ENCODE measurements at places on chromosomes 7 and 10.

DNA sequence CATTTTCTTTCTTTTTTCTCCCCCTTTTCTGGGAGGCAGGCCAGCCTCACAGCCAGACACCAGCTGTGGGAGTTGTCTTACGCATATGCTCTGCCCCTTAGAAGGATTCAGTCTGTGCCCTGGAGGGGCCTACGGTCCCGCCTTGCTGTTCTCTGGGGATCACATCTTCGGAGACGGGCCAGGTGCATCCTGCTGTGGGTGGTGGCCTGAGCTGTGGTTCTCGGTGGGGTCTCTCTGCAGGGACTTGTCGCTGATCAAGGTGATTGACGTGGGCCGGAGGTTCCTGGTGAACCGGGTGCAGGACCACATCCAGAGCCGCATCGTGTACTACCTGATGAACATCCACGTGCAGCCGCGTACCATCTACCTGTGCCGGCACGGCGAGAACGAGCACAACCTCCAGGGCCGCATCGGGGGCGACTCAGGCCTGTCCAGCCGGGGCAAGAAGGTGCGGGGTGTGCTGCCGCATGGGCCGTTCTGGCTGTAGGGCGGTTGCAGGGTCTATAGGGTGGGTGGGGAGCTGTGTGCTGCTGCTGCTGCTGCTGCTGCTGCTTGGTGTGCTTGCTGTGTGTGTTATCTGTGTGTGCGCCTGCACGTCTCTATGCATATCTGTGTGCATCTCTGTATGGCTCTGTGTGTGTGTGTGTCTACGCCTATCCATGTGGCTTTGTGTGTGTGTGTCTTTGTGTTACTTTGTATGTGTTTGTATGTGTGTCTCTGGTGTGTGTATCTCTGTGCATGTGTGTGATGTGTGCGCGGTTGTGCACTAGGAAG, 17.9 kb downstream of the PFKFB3 start:
- no peak for DNase-seq

DNA sequence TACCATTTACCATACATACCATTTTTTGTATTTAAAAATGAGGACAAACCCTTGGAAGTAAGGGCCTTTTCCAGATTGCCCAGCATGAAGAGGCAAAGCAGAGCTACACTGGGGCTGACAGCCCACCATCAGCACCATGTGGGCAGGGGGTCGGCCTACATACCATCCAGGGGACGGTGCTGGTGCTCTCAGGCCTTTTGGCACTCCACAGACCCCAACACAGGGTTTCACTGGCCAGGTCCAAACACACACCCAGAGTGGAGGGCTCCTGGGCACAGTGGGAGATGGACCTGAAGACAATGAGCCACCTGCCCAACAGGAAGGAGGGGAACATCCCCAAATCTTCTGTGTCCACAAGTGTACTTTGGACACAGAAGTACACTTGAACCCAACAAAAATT, 69.2 kb upstream of the CAMK2B start:
- DNase-seq, result no peak

DNA sequence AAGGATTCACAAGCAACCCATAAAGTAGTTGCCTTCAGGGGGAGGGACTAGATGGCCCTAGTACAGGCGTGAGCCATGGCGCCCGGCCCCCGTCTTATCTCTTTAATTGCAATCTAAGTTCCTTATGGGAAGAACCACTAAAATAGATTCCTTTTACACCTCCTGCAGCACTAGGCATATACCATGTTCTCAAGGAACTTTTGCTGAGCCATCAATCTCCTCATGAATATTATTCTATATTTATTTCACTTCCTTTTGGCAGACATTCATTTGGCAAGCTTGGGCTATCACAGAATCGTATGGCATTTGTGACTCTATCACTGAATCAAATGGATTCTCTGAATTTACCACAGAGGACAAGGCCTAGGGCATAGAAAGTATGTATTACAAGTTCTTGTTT, 14.8 kb upstream of the DNAJC12 start:
- no peak for DNase-seq

GRCh38 chr10:114647545-114648138, 10.4 kb downstream of the ABLIM1 start:
- no peak for DNase-seq

DNA sequence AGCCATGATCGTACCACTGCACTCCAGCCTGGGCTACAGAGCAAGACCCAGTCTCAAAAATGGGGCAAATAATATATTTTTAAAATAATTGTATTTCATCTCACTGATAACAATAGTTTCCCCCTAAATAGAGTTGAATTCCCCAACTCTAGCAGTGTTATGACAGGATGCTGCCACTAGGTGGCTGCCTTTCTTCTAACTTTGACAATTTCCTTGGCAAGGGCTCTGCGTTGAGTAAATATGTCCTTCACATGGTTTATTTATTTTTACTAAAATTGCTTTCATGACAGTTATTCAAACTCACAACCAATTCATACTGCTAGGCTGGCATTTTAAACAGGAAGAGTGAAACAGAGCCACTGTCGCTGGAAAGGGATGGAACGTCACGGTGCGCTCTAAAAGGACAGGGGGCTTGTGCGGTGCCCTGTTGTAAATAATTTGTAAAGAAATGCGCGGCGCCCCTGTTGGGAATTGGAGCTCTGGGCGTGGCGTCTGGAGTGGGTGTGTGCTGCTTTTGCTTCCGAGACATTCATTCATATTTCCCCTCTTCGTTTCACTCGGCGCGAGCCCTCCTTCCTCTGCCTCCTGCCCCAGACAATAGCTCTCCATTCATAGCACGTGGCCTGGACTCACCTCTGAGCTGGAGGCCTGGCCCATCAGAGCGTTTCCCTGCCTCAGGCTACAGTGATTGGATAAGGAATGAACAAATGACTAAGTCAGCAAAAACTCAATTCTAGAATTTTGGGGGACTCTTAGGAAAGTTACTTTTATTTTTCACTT, 20.5 kb upstream of the PITRM1 start:
- no peak for DNase-seq

GRCh38 chr10:81101062-81101461, 563.4 kb downstream of the SH2D4B start:
- no peak for DNase-seq

DNA sequence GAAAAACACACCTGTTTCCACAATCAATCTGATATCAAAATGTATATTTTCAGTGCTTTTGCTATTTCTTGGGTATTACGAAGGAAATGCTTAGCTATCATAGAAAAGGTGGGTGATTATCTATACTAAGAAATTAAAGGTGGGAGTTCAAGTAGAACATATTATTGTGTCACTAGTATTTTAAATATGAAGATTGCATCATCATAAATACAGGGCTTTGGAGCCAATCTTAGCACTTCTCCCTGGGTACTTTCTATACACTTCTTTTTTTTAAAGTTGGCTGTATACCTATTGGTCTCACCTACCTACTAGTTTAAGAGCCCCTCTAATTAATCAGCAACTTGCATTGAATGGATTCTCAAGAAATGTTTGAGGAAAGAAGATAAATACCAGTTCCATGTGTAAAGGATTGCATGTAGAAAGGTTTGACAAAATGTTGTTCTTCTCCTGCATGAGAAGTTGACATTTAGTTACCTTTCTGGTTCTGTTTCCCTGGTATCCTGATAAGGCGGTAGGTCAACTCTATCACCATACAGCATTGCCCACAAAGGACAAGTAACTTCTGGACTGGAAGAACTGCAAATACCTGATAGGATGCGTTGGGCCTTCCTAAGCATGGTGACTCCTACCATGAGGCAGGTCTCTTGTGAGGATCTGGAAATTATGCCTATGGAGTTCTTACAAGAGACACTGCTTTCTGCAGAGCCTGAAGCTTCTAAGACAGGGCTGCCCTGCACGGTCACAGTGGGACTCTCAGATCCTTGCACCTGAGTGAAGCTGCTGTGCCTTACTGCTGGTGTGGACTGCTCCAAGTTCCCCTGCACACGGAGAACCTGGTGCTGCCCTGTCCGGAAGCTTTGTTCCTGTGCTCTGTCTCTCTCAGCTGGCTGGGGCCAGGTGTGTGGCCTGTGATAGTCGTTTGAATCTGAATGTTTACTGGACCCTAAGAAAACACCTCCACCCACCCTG, 32.1 kb upstream of the PDSS1 start:
- DNase-seq, result no peak

- no peak for DNase-seq
Measured at GRCh38 chr7:133830081-133830480, 297.1 kb upstream of the LRGUK start.

DNA sequence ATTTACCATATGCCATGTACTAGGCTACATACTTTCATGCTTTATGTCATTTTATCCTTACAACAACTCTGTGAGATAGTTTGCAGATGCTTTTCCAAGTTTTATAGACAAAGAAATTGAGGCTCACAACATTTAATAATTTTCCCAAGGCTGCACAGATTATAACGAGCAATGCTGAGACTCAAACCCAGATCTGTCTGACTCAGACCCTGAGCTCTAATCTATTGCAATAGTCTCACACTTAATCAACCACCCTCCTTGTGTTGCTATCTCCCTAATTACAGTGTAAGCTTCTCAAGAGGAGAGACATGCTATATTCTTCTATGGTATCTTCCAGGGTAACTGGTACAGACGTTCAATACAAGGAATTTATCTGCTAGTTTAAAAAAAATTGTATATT, 247.6 kb downstream of the WDR11 start:
- no peak for DNase-seq

- DNase-seq, result no peak
Measured at GRCh38 chr7:106023369-106024322, 60.6 kb downstream of the CDHR3 start.

GRCh38 chr10:76555067-76555670, 1082.4 kb downstream of the KCNMA1 start:
- DNase-seq, result no peak

- DNase-seq, result no peak
Measured at GRCh38 chr10:28400681-28401080, 97.8 kb upstream of the MPP7 start.

GRCh38 chr7:103573479-103574058, 127.6 kb upstream of the SLC26A5 start:
- DNase-seq, result no peak

GRCh38 chr10:128047991-128048818, 78.0 kb downstream of the MKI67 start:
- DNase-seq, result no peak

DNA sequence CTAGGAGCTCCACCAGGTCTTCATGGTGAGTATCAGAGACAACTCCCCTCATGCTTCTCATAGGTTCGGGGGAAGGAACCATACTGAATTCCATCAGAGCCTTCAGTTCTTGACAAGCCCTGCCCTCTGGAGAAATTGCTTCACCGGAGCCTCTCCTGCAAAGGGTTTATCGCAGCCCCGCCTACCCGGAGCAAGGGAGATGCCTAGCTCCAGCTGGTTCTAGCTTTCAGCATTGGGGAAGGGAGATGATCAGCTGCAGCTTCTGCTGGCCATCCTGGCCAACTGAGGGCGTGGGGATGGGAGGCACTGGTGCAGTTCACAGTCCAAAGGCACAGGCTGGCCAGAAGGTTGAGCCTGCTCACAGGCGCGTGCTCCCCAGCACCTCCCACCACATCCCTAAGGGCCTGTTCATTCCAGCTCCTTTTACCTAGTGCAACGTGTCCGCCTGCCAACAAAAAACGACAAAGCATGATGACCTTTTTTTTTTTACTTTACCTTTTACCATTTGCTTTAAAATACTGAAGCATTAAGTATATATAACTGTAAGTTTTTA, 31.2 kb downstream of the LANCL2 start:
- DNase-seq, result no peak

- peak; percentile 22 for DNase-seq
Measured at GRCh38 chr7:134315679-134316538, 821 bp downstream of the SLC35B4 start.

GRCh38 chr10:86344714-86345161, 21.9 kb downstream of the GRID1 start:
- peak; percentile 55 for DNase-seq
